Right atrium auricular region (tissue), 2 donors: ENCODE measurements at places on chromosomes 13 and 19. TPM values are rescaled to one million over a fixed set of nuclear protein-coding genes. Genes with fewer than 3 reads are reported as not detected.

MCF2L gene
- 21.6 TPM for total RNA-seq

SPRED3 gene
- total RNA-seq: 0.56 TPM

ODAD3 gene
- total RNA-seq: 0.22 TPM

ZNF627 gene
- 6.7 TPM for total RNA-seq

OR7G3 gene
- not detected for total RNA-seq

OR7A5 gene
- total RNA-seq: not detected

ACTN4 gene
- 115 TPM for total RNA-seq

DCT gene
- 0.11 TPM for total RNA-seq

RRAS gene
- total RNA-seq: 60.9 TPM

ZNF865 gene
- 11.4 TPM for total RNA-seq

PEX11G gene
- total RNA-seq: 1.1 TPM

IZUMO4 gene
- total RNA-seq: 0.67 TPM

CTXN1 gene
- 4.2 TPM for total RNA-seq

PGLYRP2 gene
- not detected for total RNA-seq

ZNF98 gene
- 0.24 TPM for total RNA-seq

FCER2 gene
- not detected for total RNA-seq

PDX1 gene
- not detected for total RNA-seq

AMER2 gene
- total RNA-seq: not detected

SH2D3A gene
- not detected for total RNA-seq

RFPL4A gene
- total RNA-seq: not detected

EFNB2 gene
- total RNA-seq: 15.5 TPM

ZBTB32 gene
- not detected for total RNA-seq

ZNF534 gene
- 0.16 TPM for total RNA-seq

KASH5 gene
- not detected for total RNA-seq

IL27RA gene
- 3.7 TPM for total RNA-seq

KLK12 gene
- total RNA-seq: not detected

COL4A1 gene
- 140 TPM for total RNA-seq

ACP7 gene
- total RNA-seq: not detected

FXYD1 gene
- total RNA-seq: 166 TPM

PNMA8C gene
- not detected for total RNA-seq

RXFP2 gene
- total RNA-seq: not detected

RHPN2 gene
- total RNA-seq: 3.1 TPM
